DMS53 (cell line): ENCODE measurements at places on chromosomes 3 and 15.

GRCh38 chr3:54273791-54274190 lies 151.4 kb downstream of the CACNA2D3 start:
- DNase-seq: no peak

- no peak for DNase-seq
Observed at GRCh38 chr3:50658831-50659230, 15.9 kb upstream of the DOCK3 start.

DNA sequence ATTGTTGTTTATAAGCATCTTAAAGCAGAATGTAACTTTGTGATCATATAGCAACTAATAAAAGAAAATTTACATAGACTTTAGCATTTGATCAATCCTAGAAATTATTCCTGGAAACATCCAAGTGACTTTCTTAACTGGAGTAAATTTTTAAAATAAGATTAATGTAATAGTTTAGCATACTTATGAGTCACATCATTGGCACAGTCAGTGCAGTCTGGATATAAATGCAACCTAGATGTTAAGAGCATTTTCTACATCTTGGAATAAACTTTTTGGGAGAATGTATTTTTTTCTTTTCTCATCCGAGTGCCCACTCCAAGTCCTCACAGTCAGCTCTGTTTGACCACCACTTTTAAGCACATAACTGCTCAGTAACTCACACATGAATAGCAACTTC lies 324.6 kb upstream of the PLSCR5 start:
- DNase-seq: no peak

GRCh38 chr3:15977090-15977489 lies 179.3 kb upstream of the ANKRD28 start:
- no peak for DNase-seq

GRCh38 chr15:39083213-39083612 lies 497.7 kb upstream of the THBS1 start:
- DNase-seq: no peak
